ENCODE measurements at places on chromosomes 16 and 17.

GRCh38 chr16:23248261-23249194, 53.6 kb upstream of the SCNN1B start:
- no peak for DNase-seq

GRCh38 chr16:49201118-49201517, 80.5 kb downstream of the CBLN1 start:
- no peak for DNase-seq

DNA sequence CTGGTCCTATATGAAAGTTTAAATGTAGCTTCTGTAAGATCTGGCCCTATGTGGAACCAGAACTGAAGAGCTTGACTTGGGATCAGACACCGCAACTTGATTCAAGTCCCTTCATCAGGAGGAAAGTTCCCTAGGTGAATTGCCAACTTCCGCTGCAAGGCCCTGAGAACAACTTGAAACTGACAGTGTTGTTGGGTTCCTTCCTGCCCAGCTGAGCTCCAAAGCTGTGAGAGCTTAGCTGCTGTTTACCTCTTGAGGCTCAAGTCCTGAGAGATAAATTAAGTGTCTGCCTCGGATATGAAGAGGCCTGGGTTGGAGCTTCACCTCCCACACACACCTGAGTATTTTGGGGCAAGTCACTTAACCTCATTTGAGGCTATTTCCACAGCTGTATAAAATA, 44.7 kb downstream of the REXO5 start:
- DNase-seq: no peak

DNA sequence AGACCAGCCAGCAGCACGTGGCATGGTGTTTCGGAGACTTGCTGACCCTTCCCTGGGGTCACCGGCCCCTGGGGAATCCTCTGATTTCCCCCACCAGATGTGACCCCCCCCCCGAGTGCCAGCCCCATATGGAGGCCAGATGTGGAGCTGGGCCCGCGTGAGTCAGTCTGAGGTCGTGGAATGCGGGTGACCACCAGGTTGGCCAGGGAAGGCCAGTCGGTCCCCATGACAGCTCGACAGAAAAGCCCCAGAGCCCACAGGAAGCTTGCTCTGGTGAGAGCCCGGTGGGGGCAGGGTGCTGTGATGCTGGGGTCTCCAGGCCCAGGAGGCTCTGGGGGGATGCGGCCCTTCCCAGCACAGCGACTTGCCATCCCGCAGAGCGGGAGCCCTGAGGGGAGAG, 209.0 kb downstream of the NTN1 start:
- DNase-seq: no peak

DNA sequence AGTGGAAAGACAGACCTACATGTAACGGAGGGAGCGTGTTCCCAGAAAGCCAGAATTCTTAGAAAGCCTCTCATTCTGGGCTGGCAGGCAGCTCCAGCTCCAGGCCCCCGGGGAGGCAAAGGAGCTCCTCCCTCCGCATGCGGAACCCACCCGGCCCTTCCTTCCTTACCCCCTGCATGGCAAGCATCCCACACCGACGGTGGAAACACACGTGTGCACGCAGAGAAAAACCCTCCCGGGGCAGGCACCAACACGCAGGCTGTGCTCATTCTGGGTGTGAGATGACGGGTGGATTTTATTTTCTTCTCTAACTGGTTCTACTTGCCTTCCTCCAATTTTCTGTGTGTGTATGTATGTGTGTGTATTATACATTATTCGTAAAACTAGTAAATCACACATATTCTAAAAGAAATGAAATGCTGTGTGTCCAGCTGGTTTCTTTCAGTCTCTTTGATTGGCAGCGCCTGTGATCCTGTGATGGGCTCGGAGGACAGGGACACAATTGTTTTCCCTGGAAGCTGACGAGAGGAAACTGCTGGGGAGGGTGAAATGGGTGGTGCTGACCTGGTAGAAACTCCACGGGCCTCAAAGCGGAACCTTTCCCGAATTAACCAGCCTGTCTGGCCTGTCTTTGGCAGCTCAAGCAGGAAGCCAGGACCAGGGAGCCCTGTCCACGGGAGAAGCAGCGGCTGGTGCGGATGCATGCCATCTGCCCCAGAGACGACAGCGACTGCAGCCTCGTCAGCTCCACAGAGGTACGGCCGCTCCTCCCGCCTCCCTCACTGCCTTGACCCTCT, 22.2 kb downstream of the CARD14 start:
- DNase-seq: no peak

GRCh38 chr16:55330781-55331647, 7.0 kb downstream of the IRX6 start:
- DNase-seq: no peak

GRCh38 chr16:85640585-85640984, 27.5 kb downstream of the GSE1 start:
- no peak for DNase-seq

DNA sequence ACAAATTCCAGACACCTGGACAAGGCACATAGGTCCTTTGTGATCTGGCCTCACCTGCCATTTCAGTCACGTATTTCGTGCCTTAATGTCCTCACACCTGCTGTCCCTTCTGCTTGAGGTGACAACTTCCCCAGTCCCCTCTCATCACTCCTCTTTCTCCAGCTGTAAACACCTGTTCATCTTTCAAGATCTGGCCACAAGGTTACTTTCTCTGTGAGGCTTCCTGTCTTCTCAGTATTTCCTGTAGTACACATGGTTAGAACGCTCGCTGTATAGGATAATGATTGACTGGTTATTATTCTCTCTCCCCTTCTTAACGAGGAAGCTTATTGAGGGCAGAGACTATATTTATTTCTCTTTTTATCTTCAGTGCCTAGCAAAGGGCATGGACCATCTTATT, 74.5 kb upstream of the PMFBP1 start:
- no peak for DNase-seq

GRCh38 chr17:61345825-61346666, 53.6 kb upstream of the TBX2 start:
- no peak for DNase-seq

- no peak for DNase-seq
Observed at GRCh38 chr17:20968913-20969616, 73.7 kb downstream of the USP22 start.

GRCh38 chr16:14475370-14476139, 154.5 kb downstream of the PARN start:
- DNase-seq: no peak

DNA sequence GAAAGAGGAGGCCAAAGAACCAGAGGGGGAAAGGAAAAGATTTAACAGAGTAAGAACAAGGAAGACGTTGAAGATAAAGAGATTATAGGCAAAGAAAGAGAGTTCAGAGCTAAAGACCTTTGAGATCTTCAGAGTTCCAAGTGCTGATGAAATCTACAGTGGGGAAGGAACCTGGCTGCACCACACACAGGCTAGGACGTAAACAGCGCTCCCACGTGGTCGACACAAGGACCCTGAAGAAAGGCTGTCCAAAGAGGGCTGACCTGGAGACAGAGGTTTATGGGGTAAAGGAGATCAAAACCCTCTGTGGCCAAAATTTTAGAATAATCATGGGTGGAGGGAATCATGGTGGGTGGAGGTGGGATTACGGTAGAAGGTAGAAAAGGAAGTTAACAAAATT, 121.6 kb downstream of the PMP22 start:
- DNase-seq: no peak

GRCh38 chr16:27293343-27293742, 20.4 kb upstream of the IL4R start:
- no peak for DNase-seq

DNA sequence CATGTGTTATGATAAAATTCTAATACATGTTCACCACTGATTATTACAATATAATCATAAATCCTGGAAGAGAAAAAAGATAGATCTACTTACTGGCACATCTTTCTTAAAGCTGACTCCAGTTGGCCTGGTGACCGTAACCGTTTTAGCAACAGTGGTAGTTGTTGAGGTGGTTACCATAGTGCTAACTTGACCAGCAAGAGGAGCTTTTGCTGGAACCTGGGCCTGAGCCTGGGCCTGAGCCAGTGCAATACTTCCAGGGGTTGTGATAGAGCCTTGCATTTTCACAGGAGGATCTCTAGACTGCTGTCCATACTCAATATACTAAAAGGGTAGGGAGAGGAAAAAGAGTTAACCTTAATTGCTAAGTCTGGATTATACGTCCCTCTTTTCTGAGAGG, 36.2 kb downstream of the SETD6 start:
- no peak for DNase-seq

- DNase-seq: no peak
Observed at GRCh38 chr17:67647482-67647881, 70.3 kb upstream of the NOL11 start.

Measured in HL-60 (cell line).